ENCODE measurements at places on chromosomes 5 and 9. TPM values are rescaled to one million over a fixed set of nuclear protein-coding genes. Genes with fewer than 3 reads are reported as not detected.

DNA sequence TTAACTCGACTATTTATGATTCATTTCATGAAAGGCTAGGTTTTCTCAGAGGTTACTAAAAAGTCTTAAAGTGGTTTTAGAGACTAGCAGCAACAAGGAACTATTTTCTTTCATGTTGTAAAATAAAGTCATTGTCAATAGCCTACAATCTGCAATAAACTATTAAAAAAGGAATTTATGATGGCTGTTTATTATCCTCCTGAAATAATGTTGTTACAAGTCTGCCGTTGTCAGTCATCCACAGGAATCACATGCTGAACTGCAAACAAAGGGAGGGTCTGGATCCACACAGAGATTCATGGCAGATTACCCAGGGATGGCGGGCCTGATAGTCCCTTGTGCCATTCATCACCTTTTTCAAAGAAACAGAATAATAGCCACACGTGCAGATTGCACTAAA lies 49.2 kb downstream of the TMEM174 start:
- H3K4me3 ChIP-seq, result no peak overlapping the region
- H3K4me1 ChIP-seq, result no peaks in the 10 kb centered on the region
- H3K27me3 ChIP-seq, result peaks cover 45% of the 10 kb centered on the region
- no peaks in the 10 kb centered on the region for H3K36me3 ChIP-seq
- DNase-seq, result no peak

- H3K27ac ChIP-seq, result no peak overlapping the region
- no peak for DNase-seq
These were observed 502.8 kb downstream of the NTRK2 start for GRCh38 chr9:85172001-85172978.

Gene PCBD2
- total RNA-seq, result 17.3 TPM

Gene PTCD2
- total RNA-seq, result 20.2 TPM

Gene TICAM2
- total RNA-seq, result 1.8 TPM

Measured in adrenal gland (tissue), 19 donors.